ENCODE measurements at places on chromosomes 16 and 17.
A peak's percentile ranks its signal among the peaks of the same experiment; 100 is the strongest.

DNA sequence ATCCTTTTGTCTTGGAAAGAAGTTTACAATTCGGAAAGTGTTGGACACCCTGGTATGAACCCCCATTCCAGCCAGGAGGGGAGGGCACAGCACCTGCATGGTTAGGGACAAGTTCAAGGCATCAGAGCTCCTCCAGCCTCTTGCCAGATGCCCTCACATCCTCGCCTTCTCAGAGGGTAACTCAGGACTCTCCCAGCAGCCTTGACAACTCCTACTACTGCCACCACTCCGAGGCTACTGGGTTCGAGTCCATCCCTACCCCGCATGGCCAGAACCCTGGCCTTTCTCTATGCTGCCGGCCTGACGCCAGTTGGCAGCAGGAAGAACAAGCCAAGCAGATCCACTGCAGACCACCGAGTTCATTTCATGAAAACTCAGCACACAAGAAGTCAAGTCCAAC, 34.1 kb downstream of the AXIN2 start:
- DNase-seq = no peak

- no peak for DNase-seq
These were observed 18.5 kb upstream of the SLC35G3 start for GRCh38 chr17:35212668-35213067.

- no peak for DNase-seq
These were observed 918 bp upstream of the MRM1 start for GRCh38 chr17:36600465-36600864.

DNA sequence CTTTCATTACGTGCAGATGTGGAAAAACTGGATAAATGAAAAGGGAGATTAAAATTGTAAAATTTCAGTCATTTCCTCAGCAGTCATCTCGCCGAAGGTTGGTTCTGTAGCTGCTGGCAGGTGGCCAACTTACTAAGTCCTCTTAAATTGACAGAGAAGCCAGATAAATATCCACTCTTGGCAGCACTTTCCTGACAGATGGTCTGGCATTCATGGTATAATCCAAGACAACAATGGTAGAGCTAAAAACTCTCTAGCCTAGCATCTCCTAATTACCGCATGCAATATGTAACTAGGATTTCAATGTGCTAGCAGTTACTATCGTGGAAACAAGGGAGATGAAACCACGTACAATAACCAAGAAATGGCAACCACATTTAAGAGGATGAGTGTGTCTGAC, 306.3 kb downstream of the CNTNAP4 start:
- DNase-seq = no peak

DNA sequence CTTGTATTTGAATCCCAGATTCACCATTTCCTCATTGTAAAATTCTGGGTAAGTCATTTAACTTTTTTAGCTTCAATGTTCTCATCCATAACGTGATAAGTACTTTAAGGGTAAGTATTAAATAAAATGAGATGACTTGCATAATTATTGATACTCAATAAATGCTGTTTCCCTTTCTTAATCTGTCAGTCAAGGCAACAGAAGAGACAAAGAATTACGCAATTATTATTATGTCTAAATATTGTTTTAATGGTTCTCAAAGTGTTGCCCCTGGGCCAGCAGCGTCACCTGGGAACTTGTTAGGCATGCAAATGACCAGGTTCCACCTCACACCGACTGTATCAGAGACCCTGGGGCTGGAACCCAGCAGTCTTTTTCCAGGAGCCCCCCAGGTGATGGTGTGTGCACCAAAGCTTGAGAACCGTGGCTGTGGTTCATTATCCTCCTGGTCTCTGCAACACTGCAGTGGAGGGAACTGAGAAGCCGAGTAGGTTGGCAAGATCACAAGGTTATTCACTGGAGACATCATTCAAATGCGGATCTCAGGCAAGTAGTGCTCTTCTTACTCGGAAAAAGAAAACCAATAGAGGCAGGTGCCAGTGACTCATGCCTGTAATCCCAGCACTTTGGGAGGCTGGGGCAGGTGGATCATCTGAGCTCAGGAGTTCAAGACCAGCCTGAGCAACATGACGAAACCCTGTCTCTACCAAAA, 43.5 kb downstream of the LYRM9 start:
- DNase-seq = no peak

GRCh38 chr17:512926-513325, 160.3 kb upstream of the RPH3AL start:
- no peak for DNase-seq

DNA sequence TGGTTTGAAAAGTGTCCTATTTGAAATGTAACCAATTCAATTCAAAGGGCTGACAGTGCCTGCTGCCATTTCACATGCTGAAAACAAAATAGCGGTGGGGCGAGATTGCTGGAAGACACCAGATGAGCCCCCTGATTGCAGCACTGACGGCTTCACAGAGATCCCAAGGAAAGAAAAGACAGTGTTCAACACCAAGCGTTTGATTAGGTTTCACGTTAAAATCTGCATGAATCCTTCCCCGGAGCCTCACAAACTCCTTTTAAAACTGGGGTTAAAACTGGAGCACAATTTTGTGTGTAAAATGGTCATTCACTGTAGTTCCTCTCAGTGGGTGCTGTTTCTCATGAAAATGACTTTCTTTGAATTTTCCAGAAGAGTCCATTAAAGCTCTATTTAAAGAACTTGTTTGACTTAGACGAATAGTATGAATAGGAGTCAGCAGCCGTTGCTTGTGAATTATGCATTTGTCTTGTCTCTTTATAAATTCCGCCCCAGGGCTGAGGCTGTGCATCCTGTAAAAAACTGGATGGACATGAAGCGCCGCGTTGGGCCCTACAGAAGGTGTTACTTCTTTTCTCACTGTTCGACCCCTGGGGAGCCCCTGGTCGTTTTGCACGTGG, 8.8 kb downstream of the MLYCD start:
- no peak for DNase-seq

- no peak for DNase-seq
These were observed 11.4 kb upstream of the MAP2K3 start for GRCh38 chr17:21272881-21273792.

- DNase-seq = no peak
These were observed 10.3 kb upstream of the HAPSTR1 start for GRCh38 chr16:9081158-9081557.

GRCh38 chr17:31757097-31757496, 101.9 kb downstream of the COPRS start:
- no peak for DNase-seq

DNA sequence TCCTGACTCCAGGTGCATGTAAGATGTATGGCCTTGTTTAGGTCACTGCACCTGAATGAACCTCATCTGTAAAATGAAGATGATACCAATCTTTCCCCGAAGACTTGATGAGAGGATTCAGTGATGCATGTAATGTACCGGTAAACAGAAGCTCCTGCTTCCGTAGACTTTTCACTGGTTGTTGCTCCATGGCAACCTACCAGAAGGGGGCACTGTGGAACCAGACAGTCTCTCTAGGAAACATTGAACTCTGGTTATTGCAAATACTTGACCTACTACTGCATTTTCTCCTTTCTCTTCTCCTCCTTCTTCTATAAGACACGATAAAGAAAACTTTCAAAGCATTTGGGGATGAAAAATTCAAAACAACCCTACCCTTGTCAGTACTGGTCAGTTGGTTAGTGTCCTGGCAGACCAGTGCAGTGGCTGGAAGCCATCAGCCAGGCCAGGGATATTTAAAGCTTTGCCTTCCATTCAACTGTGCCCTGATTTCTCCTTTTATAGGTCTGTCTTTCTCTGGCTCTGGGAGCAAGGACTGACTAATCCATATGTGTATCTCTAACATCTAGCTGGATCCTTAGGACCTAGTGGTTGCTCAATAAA, 667.4 kb upstream of the SALL1 start:
- DNase-seq = peak; percentile 11

GRCh38 chr17:27489045-27489715, 32.9 kb downstream of the KSR1 start:
- DNase-seq = no peak

- no peak for DNase-seq
These were observed 11.6 kb upstream of the MARCHF10 start for GRCh38 chr17:62819511-62820221.

DNA sequence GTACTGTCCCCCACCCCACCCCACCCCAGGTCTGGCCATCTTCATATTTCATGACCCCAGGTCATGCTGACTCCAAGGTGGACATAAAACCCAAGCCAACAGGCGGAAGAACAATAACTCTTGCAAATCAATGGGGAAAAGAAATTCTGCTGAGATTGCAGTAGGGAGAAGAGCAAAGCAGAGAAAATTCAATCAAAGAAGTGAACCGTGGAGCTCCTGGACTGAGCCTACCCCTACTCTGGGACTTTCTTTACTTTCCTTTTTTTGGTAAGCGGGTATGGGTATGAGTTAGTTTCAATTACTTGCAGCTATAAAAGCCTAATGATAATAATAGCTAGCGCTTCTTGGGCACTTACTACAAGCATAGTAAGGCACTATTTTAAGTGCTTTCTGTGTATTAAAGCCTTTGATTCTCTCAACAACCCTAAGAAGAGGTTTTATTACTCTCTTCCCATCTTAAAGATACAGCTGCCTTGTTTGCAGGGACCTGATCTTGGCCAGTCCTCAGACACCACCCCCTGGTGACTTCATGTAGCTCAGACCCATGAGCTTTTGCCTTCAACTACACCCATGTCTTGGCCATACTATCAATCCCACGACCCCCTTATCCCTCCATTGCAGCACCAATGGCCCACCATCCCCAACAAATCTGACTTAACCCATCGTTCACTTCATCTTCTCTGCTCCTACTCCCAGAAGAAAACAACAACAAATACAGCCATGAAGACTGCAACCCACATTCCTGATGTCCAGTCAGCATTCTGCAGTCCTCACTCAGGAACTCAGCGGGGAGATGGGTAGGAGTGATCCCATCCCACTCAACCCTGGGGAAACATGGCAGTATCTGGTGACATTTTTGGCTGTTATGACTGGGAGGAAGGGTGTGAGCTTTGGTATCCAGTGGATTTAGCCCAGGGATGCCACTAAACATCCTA, 4.4 kb downstream of the GGA2 start:
- no peak for DNase-seq

- peak; percentile 82 for DNase-seq
These were observed 22.3 kb upstream of the ZFPM1 start for GRCh38 chr16:88430524-88431446.

- no peak for DNase-seq
These were observed 51.2 kb upstream of the CNTNAP4 start for GRCh38 chr16:76226011-76226410.

DNA sequence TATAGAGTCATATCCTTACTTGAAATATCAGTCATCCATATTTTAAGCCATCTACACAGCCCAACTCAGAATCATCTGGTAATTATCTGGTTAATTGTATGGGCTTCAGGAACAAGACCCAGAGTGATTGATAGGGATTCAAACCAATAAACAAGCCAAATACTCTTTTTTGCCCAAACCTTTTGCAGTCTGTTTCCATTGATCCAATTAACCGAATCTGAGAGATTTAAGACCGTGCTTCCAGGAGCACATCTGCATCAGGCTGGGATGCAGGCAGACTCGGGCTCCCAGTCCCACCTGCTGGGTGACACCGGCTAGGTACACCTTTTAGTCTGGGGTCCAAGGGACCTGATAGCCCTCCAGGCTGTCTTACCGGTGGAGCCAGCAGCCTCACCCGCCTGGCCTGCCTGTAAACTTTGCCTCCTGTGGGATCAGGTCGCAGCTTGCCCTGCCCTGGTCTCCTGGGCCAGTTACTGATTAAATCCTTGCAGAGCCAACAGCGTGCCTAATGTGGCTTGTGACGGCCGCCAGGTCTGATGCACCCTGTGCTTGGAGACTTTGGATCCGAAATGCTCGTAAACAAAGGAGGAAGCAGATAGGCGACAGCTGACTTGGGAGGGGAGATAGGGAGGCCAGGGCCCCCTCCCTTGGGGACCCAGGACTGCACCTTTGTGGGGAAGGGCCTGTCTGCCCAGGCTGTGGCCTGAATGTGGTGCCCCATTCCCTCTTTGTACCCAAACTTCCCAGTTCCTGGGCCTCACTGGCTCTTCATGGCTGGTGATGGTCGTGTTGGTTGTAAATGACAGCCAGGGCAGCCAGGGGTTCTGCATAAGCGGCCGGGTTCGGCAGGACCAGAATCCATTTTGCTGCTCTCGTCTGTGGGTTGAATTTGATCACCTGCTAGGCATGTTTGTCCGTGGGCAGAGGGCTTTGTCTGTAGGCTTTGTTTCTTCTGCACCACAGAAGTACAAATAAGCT, 3.8 kb downstream of the CMIP start:
- no peak for DNase-seq
